ENCODE measurements at places on chromosomes 7 and 10. TPM values are rescaled to one million over a fixed set of nuclear protein-coding genes. Genes with fewer than 3 reads are reported as not detected.

DNA sequence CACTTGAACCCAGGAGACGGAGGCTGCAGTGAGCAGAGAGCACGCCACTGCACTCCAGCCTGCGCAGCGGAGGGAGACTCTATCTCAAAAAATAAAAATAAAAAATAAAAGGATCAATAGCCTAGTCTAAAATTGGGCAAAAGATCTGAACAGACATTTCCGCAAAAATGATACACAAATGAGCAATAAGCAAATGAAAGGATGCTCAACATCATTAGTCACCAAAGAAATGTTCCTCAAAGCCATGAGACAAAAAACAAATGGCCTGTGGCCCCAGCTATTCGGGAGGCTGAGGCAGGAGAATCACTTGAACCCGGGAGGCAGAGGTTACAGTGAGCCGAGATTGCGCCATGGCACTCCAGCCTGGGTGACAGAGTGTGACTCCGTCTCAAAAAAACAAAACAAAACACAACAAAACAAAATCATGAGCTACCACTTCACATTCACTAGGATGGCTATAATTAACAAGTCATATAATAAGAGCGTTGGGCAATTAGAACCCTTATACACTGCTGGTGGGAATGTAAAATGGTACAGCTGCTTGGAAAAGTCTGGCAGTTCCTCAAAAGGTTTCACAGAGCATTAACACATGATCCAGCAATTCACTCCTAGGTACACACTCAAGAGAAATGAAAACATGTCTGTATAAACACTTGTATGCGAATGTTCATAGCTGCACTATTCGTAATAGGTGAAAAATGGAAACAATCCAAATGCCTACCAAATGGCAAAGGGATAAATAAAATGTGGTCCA, 3.1 kb downstream of the DAGLB start:
- H3K4me1 ChIP-seq = peaks cover 49% of the 10 kb centered on the region
- H3K4me3 ChIP-seq = no peak overlapping the region
- DNase-seq = no peak
- H3K27ac ChIP-seq = no peak overlapping the region
- H3K27me3 ChIP-seq = no peaks in the 10 kb centered on the region

GRCh38 chr7:45971661-45972175, 50.6 kb upstream of the IGFBP3 start:
- no peak for DNase-seq
- no peaks in the 10 kb centered on the region for H3K27me3 ChIP-seq
- H3K4me1 ChIP-seq = peaks cover 7% of the 10 kb centered on the region
- H3K27ac ChIP-seq = no peak overlapping the region

- no peaks in the 10 kb centered on the region for H3K36me3 ChIP-seq
- no peaks in the 10 kb centered on the region for H3K4me1 ChIP-seq
- no peak for DNase-seq
- peaks cover 16% of the 10 kb centered on the region for H3K27me3 ChIP-seq
Measured at GRCh38 chr10:10797513-10797912, 220.2 kb upstream of the CELF2 start.

- no peak overlapping the region for H3K4me3 ChIP-seq
- no peaks in the 10 kb centered on the region for H3K36me3 ChIP-seq
- no peak overlapping the region for H3K27ac ChIP-seq
- DNase-seq = no peak
Measured at GRCh38 chr10:104650072-104650471, 9.0 kb downstream of the SORCS3 start.

Gene RINT1
- 21.1 TPM for total RNA-seq

Gene SPAG6
- total RNA-seq = 0.70 TPM

Gene WASL
- 7.6 TPM for total RNA-seq

Measured in activated CD8-positive, alpha-beta T cell treated with anti-CD3 and anti-CD28 coated beads, Interleukin-2, amount 10 ng/mL, durations not matched to agents 7 days and 5 days (primary cell).